MM.1S (cell line): ENCODE measurements at places on chromosomes 1 and 21.

GRCh38 chr1:225476538-225476988 lies 48.7 kb upstream of the LBR start:
- peaks cover 10% of the 10 kb centered on the region for H3K4me1 ChIP-seq
- no peak overlapping the region for H3K27ac ChIP-seq
- H3K36me3 ChIP-seq, result no peaks in the 10 kb centered on the region
- DNase-seq, result no peak

GRCh38 chr1:188433425-188433824 lies 1604.7 kb downstream of the PLA2G4A start:
- H3K27ac ChIP-seq, result no peak overlapping the region
- H3K27me3 ChIP-seq, result no peaks in the 10 kb centered on the region
- H3K4me3 ChIP-seq, result no peak overlapping the region
- DNase-seq, result no peak
- no peaks in the 10 kb centered on the region for H3K36me3 ChIP-seq

GRCh38 chr1:101238031-101238628 lies 1.3 kb downstream of the S1PR1 start:
- H3K4me3 ChIP-seq, result no peak overlapping the region
- no peaks in the 10 kb centered on the region for H3K36me3 ChIP-seq
- peaks cover 9% of the 10 kb centered on the region for H3K4me1 ChIP-seq
- no peak overlapping the region for H3K27ac ChIP-seq
- H3K27me3 ChIP-seq, result peaks cover 42% of the 10 kb centered on the region

GRCh38 chr1:90946630-90947029 lies 75.2 kb downstream of the ZNF644 start:
- H3K27me3 ChIP-seq, result no peaks in the 10 kb centered on the region
- no peak for DNase-seq
- H3K4me1 ChIP-seq, result no peaks in the 10 kb centered on the region
- peaks cover 3% of the 10 kb centered on the region; the same call in 1 of the 2 replicates for H3K36me3 ChIP-seq
- no peak overlapping the region for H3K4me3 ChIP-seq

DNA sequence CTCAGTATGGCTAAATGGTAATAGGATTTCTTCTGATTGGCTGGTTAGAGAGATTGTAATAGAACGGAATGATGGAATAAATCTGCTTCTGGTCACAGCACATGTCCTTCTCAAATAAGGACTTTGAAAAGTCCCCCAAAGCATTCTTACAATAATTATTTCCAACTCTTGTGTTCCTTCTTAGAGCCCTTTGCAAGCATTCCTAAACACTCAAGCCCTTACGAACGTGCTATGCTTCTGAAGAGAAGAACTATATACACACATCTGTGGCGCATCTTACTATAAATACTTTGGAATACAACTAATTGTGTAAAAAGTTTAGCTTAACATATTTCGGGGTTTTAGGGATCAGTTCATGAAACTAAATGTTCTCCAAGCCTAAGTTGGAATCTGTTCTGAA lies 25.6 kb downstream of the CLIC4 start:
- peaks cover 16% of the 10 kb centered on the region for H3K4me1 ChIP-seq
- H3K4me3 ChIP-seq, result no peak overlapping the region
- H3K27me3 ChIP-seq, result no peaks in the 10 kb centered on the region
- no peak overlapping the region for H3K27ac ChIP-seq

GRCh38 chr1:111656086-111657017 lies 36.8 kb downstream of the RAP1A start:
- DNase-seq, result peak; percentile 18
- H3K36me3 ChIP-seq, result no peaks in the 10 kb centered on the region
- H3K4me1 ChIP-seq, result 0 out of 2 replicates have a peak, but pooled peaks cover 3% of the 10 kb centered on the region
- no peak overlapping the region for H3K27ac ChIP-seq
- no peaks in the 10 kb centered on the region for H3K27me3 ChIP-seq

DNA sequence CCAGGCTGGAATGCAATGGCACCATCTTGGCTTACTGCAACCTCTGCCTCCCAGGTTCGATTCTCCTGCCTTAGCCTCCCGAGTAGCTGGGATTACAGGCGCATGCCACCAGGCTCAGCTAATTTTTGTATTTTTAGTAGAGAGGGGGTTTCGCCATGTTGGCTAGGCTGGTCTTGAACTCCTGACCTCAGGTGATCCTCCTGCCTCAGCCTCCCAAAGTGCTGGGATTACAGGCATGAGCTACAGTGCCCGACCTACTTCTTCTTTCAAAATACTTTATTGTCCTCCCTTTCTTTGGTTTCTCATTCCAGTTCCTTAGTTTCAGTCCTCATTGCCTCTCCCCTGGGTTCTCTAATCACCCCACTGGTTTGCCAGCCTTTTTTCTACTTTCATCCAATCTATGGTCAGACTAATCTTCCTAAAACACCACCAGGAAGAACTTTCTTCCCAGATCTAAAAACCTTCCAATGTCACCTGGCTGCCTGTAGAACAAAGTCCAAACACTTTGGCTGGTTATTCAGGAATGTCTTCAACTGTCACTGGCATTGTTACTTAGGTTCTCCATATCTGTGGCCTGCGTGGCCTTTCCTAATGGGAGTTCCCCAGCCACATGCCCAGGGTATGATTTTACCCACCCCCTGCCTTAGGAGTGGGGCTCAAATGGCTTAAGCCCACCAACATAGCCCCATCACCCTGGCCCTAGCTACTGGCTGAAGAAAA lies 29.0 kb upstream of the SLC30A1 start:
- no peak for DNase-seq
- peak overlapping the region; percentile 59; the same call in 1 of the 2 replicates for H3K4me3 ChIP-seq
- H3K27me3 ChIP-seq, result no peaks in the 10 kb centered on the region
- peaks cover 12% of the 10 kb centered on the region; the same call in 1 of the 2 replicates for H3K4me1 ChIP-seq
- no peak overlapping the region; the same call in 1 of the 2 replicates for H3K27ac ChIP-seq
- H3K36me3 ChIP-seq, result no peaks in the 10 kb centered on the region

DNA sequence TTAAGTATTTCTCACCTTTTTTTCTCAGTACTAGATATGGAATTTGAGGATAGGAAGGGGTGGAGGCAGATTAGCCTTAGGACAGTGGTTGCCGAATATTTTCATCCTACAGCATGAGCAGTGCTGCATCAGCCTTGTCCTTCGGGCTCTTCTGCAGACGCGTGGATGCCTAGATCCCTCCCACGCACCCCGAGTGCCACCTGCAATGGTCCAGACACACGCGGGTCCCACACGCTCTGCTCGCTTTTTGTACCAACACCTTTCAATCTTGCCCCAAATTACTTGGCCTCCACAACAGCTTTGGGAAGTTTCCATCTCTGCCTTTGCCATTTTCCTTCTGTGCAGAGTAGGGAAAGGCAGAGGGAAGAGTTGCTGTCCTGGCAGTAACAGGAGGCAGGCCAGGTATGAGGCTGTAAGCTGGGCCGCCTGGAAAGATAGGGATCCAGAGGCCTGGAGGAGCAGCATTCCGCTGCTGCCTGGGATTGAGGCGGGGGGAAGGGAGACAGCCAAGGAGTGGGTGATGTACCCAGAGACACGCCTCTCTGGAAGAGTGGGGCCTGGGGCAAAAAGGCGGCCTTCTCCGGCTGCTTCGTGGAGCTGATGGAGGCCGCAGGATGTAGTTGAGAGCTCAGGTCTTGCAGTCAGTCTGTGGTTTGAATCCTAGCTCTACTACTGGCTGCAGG lies 467.7 kb downstream of the KIF26B start:
- no peaks in the 10 kb centered on the region for H3K36me3 ChIP-seq
- H3K27ac ChIP-seq, result no peak overlapping the region
- no peak for DNase-seq

GRCh38 chr1:48643193-48643592 lies 133.5 kb downstream of the BEND5 start:
- no peaks in the 10 kb centered on the region for H3K36me3 ChIP-seq
- no peak for DNase-seq
- H3K27ac ChIP-seq, result no peak overlapping the region
- no peaks in the 10 kb centered on the region for H3K4me1 ChIP-seq
- H3K27me3 ChIP-seq, result no peaks in the 10 kb centered on the region

- no peak for DNase-seq
- no peak overlapping the region for H3K27ac ChIP-seq
- H3K36me3 ChIP-seq, result no peaks in the 10 kb centered on the region
Observed at GRCh38 chr1:184017306-184017705, 20.2 kb downstream of the COLGALT2 start.

GRCh38 chr1:172132836-172133235 lies 287.6 kb upstream of the C1orf105 start:
- DNase-seq, result no peak
- no peaks in the 10 kb centered on the region for H3K36me3 ChIP-seq
- H3K4me3 ChIP-seq, result no peak overlapping the region
- H3K4me1 ChIP-seq, result no peaks in the 10 kb centered on the region
- H3K27me3 ChIP-seq, result no peaks in the 10 kb centered on the region
- H3K27ac ChIP-seq, result no peak overlapping the region

DNA sequence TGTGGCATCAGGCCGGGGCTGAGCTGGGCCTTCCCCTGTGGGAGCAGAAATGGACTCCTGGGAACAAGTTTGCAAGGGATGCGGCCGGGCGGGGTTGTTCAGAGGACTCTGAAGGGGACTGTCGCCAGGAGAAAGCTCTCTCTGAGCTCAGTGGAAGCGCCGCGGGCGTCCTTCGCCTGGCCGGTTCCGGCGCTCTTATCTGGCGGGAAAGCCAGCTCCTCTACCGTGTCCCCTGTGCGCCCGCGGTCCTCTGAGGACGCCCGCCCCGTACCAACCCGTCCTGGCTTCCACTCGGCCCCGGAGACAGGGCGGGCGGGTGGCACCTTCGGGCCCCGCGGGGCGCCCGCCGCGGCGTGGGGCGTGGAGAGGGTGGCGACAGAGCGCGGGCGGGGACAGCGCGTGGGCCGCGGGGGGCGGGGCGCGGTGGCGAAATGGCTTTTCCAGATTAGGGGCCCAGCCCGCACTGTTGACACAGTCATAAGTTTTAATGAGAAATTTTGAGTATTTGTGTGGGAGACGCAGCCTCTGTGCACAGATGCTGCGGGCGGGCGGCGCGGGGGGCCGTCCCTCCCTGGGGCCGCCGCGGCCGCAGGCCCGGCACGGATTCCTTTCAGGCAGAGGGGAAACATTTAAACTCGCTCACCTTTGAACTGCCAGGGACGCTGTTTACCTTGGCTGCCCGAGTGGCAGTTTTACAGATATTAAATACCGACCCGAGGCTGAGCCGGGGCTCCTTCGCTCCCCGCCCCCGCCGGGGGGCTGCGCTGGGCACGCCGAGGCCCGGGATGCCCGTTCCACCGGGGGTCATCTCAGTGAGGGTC lies 70.2 kb downstream of the FOXD2 start:
- no peaks in the 10 kb centered on the region for H3K36me3 ChIP-seq
- no peak overlapping the region for H3K4me3 ChIP-seq
- no peak for DNase-seq
- H3K27me3 ChIP-seq, result peaks cover 8% of the 10 kb centered on the region
- H3K4me1 ChIP-seq, result no peaks in the 10 kb centered on the region

- DNase-seq, result no peak
- no peaks in the 10 kb centered on the region for H3K36me3 ChIP-seq
- H3K4me1 ChIP-seq, result peaks cover 28% of the 10 kb centered on the region
- no peaks in the 10 kb centered on the region; the same call in 1 of the 2 replicates for H3K27me3 ChIP-seq
- H3K4me3 ChIP-seq, result no peak overlapping the region
- H3K27ac ChIP-seq, result no peak overlapping the region
Observed at GRCh38 chr1:181139631-181140061, 51.1 kb downstream of the IER5 start.

DNA sequence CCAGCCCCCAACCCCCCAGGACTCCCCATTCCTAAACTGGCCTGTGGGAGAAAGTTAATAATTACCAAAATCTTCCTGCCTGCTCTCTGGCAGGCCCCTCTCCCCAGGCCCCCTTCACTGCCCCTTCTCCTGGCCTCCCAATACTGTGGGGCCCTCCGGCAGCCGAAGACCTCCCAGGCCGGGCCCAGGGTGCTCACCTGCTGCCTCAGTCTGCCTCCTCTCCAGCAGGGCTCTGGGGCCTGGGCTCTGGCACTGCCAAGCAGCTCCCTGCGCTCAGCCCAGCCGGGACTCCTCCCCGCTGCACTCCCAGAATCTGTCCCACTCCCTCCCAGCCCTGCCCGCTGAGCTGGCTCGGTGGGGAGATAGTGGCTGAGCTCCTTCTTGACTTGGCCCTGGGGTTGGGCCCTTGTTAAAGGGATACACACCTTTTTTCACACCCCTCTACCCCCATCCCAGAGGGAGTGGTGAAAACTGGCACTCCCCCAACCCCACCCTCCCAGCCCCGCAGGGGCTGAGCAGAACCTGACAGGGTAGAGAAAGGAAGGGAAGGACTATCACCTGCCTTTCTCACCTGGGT lies at the start of gene S100A16:
S100A16 (minus strand) TSS at position 383 of the 577 bp plus-strand sequence. CDS start 4,986 bp downstream, outside the sequence.
- DNase-seq, result no peak
- H3K27me3 ChIP-seq, result no peaks in the 10 kb centered on the region
- H3K4me3 ChIP-seq, result no peak within 1 kb of the TSS
- H3K4me1 ChIP-seq, result no peaks in the 10 kb centered on the region; the same call in 1 of the 2 replicates

GRCh38 chr1:227917081-227917950 lies 30.4 kb downstream of the WNT9A start:
- no peak overlapping the region for H3K4me3 ChIP-seq
- no peak for DNase-seq
- H3K27ac ChIP-seq, result no peak overlapping the region
- no peaks in the 10 kb centered on the region for H3K27me3 ChIP-seq
- H3K4me1 ChIP-seq, result no peaks in the 10 kb centered on the region

- H3K27me3 ChIP-seq, result no peaks in the 10 kb centered on the region; the same call in 1 of the 2 replicates
- H3K4me1 ChIP-seq, result no peaks in the 10 kb centered on the region
- no peaks in the 10 kb centered on the region for H3K36me3 ChIP-seq
- no peak overlapping the region for H3K27ac ChIP-seq
Observed at GRCh38 chr1:93677729-93678128, 3.9 kb downstream of the BCAR3 start.

DNA sequence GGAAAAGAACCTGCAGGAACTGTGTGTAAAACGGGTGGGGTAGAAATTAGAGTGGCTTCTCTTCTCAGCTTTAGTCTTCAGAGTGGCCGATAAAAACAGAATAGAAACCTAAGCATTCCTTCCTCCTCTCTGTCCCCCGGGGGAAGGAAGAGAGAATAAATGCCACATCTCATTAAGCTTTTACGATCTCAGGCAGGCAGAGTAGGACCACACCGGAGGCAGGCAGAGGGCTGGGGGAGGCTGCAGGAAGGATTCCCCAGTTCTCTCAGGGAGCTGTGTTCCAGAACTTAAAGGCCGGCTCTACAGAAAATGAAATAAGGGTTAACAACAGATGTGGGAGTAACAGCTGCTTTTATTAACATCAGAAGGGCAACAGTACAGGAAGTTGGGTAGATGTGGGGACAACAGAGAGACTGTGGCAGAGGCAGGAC lies 24.5 kb upstream of the MEF2D start:
- peak overlapping the region; percentile 76 for H3K27ac ChIP-seq
- H3K27me3 ChIP-seq, result no peaks in the 10 kb centered on the region
- peaks cover 27% of the 10 kb centered on the region for H3K4me1 ChIP-seq
- peak; percentile 48 for DNase-seq
- H3K4me3 ChIP-seq, result peak overlapping the region; percentile 33

DNA sequence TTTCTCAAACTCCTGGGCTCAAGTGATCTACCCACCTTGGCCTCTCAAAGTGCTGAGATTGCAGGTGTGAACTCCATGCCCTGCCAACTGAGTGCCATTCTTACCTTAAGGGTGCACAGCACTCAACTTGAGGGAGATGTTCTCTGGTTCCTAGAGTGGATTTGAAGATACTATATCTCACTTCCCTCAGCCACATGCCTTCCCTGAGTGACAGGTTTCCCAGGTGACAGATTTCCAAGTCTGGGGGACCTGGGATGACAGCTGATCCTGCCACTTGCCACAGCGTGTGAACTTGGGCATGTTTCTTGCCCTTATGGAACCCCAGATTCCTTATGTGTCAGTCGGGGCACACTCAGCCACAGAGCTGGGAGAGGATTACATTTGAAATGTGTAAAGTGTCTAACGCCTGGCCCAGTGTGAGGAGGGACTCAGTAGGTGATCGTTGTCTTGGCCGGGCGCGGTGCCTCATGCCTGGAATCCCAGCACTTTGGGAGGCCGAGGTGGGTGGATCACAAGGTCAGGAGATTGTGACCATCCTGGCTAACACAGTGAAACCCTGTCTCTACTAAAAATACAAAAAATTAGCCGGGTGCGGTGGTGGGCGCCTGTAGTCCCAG lies 29.6 kb upstream of the BTG2 start:
- H3K27ac ChIP-seq, result no peak overlapping the region
- no peaks in the 10 kb centered on the region for H3K27me3 ChIP-seq
- no peak for DNase-seq
- peaks cover 64% of the 10 kb centered on the region for H3K4me1 ChIP-seq
